ENCODE measurements at places on chromosomes 4 and X.
A peak's percentile ranks its signal among the peaks of the same experiment; 100 is the strongest.

DNA sequence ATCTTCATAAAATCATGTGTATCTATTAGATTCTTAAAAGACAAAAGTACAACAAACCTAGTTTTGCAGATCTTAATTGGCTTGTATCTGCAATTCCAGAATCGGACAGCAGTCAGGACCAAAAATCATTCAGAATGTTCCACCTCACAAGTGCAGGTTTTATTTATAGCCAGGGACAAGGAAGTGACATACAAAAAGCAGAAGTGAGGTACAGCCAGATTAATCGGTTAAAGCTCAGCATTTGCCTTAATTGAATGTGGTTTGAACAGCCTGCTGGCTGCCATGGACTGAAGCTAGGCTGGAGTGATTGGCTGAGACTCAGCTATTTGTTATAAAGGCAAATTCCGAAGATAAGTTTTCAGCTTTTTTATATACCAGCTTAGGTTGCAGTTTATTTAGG is 932.6 kb downstream of the C4orf33 start:
- no peak for DNase-seq

DNA sequence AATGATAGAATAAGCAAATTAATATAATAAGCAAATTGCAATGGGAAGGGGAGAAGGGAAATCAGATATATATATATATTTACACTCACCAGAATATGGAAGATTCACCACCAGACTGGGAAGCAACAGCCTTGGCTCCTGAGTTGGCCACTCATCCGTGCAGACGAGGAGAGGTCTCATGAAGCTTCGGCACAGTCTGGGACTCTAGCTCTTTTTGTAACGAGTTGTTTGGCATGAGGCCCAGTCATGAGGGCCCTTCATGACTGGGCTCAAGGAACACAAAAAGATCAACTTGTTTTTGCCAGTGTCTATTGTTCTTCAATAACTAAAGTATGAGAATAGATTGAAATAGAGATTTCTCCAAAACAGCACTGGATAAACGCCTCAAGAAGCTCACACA is 176.4 kb downstream of the ADGRA3 start:
- no peak for DNase-seq

- DNase-seq: no peak
These were observed 1.4 kb downstream of the XK start for GRCh38 chrX:37686996-37687395.

DNA sequence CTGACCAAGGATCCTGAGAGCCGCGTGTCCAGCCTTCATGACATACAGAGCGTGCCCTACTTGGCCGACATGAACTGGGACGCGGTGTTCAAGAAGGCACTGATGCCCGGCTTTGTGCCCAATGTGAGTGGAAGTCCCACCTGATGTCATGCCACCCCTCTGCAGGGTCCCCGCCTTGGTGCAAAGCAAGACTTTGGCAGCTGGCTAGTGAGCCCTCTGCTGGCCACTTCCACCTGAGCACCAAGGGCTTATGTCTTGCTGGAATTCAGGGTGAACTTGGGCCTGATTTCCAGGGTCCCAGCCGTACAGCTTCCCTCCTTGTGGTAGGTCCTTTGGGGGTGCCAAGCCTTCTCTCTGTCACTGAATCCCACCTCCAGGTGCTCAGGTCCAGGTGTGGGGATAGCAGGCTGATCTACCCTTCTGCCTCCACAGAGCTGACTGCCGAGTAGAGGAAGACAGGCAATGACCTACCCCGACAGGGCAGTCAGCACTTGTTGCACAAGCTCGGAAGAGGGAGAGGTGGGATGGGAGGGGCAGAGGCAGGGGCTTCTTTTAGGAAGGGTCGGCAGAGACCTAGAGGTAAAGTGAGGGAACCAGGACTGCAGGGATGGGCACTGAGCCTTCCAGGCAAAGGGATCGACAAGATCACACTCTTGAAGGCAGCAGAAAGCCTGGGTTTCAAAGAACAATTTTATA is 248.1 kb downstream of the EVC2 start:
- DNase-seq: peak; percentile 49
